ENCODE measurements at places on chromosomes 11 and 22.

- DNase-seq: peak; percentile 52
Measured at GRCh38 chr11:6505577-6506240, 8.6 kb downstream of the DNHD1 start.

DNA sequence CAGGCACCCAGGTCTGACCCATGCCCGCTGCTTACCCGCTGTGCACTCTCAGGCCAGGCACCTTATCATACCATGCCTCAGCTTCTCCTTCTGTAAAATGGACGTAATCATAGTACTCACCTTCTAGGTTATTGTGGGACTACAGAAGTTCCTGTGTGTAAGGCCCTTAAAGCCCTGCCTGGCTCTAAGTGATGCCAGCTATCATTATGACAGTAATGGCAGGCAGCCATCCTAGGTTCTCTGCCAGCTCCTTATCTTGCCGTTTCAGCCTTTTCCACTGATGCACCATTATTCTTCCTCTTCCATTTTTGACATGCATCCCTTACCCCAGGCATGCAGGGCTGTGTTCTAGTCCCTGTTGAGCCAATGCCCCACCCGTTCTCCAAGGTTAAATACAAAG lies 57.9 kb downstream of the DBX1 start:
- DNase-seq: no peak

DNA sequence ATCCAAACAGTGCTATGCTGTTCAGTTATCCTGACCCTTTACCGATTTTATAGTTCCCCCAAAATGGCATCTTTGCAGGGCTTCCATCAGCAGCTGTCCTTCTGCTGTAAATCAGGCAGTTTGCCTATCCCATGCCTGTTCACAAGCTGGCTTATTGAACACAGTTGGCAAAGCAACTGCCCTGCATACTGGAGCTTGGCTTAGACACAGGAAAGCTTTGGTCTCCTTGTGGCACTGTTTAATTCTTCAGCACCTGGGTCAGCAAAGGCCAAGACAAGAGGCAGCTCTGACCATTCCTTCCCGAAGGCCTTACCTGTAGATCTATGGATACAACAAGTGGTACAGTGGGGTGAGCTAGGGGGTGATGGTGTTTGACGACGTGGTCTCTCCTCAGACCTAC lies 32.2 kb downstream of the TSPAN18 start:
- no peak for DNase-seq

DNA sequence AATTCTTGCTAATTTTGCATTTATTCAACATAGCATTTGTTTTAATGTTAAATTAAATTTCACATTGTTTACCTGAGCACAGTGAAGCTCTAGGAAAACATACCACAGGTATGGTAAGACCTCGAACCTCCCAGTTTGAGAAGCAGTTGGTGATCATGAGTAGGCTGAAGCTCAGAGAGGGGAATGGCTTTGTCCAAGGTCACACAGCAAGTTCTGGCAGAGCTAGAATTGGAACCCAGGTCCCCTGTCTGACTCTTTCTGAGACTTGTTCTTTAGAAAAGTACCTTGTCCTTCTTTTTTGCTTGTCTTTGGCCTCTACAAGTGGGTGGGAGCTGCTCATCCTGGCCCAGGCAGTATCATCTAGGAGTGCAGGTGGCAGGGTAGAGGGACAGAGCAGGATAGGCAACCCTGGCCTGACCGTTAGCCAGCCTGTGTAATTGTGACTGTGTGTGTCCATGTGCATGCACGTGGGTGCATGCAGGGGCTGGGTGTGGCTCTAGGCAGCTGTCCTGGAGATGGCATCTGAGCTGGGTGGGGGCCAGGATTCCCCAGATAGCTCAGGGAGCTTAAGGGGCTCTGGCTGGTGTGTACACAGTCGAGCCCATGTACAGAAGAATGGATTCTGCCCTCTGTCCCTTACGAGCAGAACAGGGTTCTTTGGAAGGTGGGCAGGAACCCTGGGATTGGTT lies 21.6 kb downstream of the PHLDB1 start:
- DNase-seq: no peak

GRCh38 chr11:122002047-122002446 lies 114.0 kb downstream of the BLID start:
- no peak for DNase-seq

DNA sequence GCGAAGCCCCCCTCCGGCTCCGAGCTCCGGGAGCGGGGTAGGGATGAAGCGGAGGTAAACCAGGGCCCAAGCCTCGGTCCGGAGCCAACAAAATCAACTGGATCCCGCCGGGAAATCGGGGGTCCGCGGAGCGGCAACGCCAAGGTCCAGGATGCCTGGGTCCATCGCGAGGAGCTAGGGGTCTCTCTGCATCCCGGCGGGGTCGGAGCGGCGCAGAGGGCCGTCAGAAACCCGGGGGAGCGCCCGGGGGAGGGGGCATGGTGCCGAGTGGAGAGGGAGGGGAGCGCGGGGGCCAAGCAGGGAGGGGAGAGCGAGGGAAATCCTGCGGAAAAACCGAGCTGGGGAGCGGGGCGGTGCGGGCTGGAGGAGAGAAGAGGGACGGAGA lies 51.8 kb downstream of the SLC22A12 start:
- DNase-seq: no peak

GRCh38 chr11:1039481-1040427 lies 3.2 kb upstream of the MUC6 start:
- DNase-seq: no peak

- no peak for DNase-seq
Measured at GRCh38 chr11:11978792-11979487, 29.5 kb downstream of the DKK3 start.

DNA sequence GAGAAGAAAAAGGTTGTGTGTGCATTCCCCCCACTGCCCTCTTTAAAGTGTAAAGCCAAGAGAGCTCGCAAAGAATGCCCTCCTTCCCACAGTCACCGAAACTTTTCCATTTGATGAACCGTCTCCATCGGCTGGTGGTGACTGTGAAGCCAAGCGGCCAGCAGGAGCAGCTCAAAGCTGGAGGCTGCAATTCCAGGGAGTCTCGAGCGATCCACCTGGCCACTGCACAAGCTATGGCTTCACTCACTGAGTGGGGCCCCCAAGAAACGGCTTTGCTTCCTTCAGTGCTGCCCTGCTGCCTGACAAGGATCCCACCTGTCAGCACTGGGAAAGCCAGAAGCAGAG lies 117.7 kb downstream of the ABTB2 start:
- no peak for DNase-seq

DNA sequence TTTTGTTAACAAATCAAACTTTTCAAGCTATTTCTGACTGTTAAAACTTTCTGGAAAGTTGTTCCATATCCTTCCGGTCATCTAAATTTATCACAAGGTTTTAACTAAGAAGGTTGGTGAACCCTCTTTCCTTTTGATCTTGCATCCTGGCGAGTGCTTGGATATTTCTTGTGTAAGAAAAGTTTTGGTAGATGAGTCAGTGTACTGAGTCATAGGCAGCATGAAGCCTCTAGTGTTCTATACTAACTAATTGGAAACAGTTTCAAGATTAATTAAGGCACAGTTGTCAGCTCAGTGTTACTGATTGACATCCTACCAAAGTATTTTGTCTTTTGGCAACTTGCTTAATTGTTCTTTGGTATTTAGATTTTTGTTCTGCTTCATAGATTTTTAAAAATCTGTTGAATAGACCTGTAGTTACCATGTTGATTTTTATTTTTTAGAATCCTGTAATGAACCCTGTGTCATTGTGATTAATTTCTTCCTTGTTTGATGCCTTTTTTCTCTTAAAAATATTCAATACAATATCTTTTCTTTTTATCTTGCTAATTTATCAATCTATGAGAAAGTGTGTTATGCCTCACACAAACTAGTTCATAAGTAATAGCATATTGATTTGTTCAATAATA lies 38.0 kb downstream of the METTL15 start:
- no peak for DNase-seq

DNA sequence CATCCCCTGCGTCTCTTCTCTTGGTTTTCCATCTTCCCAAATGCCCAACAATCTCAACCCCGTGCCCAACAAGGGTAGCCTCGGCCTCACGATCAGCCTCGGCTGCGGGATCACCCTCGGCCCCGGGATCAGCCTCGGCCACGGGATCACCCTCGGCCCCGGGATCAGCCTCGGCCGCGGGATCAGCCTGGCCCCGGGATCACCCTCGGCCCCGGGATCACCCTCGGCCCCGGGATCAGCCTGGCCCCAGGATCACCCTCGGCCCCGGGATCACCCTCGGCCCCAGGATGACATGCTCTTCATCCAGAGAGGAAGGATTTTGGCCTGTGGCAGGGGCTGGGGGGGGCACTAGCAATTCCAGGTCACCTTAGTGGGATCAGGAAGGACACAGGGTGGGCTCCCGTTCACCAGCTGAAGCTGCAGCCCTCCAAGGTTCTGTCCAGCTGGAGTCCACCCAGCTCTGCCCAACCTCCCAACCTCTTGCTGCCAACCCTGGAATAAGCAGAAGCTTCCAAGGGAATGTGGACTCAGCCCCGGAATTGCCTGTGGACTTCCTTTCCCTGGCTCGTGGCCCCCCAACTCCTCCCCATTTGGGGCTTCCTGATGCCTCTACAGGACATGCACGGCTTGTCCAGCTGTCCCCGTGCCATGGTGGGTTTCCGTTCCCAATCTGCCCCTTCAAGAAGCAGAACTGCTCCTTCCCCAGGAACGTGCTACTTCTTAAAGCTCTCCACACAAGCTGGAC lies 6.2 kb downstream of the ALG12 start:
- no peak for DNase-seq

GRCh38 chr11:86374586-86374985 lies at the start of gene CCDC81:
Gene CCDC81 (plus strand): TSS chr11:86374887. CDS start chr11:86375164, 277 bp downstream.
- no peak for DNase-seq

GRCh38 chr11:106398502-106399075 lies 321.1 kb downstream of the AASDHPPT start:
- no peak for DNase-seq

- DNase-seq: peak; percentile 51
Measured at GRCh38 chr11:123454060-123454651, 24.1 kb downstream of the GRAMD1B start.

DNA sequence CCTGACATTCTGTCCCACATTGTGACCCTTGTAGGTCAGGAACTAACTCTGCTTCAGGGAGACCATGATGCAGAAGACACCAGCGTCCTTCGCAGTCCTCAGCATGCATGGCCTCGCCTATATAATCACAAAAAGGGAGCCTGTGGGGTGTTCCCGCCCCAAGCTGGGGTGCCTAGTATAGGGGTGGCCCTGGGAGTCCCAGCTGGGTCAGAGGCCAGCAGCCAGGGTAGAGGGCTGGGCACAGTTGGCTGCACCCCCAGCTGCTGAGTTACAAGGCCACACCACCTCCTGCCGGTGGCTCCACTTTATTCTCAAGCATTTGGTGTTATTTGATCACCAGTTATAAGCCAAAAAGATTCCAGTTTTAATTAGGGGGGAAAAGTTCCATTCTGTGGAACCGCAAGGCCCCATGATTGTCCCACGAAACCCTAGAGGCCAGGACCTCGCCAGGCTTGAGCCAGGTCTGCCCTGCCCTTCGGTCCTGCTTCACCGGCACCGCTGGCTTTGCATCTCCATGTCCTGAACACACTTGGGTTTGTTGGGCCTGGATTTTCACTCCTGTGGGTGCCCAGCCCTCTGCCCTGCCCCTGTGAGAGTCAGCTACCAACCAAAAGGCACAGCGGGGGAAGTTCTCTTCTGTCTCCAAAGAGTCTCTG lies 15.0 kb upstream of the GNB1L start:
- no peak for DNase-seq

GRCh38 chr22:38824585-38824984 lies 19.2 kb downstream of the NPTXR start:
- DNase-seq: peak; percentile 11

- no peak for DNase-seq
Measured at GRCh38 chr11:19729141-19729540, 16.5 kb downstream of the NAV2 start.

DNA sequence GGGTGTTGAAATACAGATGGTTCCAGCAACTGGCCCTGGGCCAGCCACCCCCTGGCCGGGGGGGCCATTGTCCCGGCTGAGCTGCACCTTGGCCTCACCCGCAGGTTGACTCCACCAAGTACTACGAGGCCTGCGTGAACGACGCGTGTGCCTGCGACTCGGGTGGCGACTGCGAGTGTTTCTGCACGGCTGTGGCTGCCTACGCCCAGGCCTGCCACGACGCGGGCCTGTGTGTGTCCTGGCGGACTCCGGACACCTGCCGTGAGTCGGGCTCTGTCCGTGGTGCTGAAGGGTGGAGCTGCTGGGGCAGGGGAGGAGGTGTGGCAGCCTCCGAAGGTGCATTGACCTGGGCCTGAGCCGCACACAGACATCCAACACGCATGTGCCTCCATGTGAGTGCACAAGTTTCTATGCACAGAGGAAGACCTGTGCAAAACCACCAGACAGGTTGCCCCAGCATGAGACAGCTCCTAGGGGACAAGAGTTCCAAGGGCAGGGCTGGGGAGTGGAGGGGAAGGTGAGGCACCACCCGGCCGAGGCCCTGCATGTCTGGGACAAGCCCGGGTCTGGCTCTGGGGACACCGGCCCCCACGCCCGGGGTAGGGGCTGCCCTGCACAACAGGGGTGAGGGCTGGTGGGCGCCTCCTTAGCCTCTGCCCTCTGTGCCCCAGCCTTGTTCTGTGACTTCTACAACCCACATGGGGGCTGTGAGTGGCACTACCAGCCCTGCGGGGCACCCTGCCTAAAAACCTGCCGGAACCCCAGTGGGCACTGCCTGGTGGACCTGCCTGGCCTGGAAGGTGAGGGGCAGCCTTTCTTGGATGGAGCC lies 16.1 kb downstream of the MUC5B start:
- DNase-seq: no peak

GRCh38 chr11:111960916-111961315 lies 23.8 kb downstream of the DIXDC1 start:
- DNase-seq: no peak

DNA sequence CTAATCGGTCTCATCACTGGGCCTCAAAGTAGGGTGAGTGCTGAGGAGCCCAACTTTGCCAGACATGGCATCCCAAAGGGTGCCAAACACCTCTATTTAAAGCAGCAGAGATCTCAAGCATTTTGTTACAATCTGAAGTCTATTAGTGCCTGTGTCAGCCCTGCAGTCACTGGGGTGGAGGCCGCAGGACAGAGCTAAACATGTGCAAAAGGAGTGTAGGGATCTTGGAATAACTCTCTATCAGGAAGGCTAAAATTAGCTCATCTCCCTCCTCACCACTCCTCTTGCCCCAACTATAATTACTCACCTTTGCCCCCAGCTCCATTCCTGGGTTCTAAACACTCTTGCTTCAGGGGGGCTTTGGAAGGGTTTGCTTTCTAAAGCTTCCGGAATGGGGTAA lies 87.5 kb downstream of the TIMP3 start:
- no peak for DNase-seq

DNA sequence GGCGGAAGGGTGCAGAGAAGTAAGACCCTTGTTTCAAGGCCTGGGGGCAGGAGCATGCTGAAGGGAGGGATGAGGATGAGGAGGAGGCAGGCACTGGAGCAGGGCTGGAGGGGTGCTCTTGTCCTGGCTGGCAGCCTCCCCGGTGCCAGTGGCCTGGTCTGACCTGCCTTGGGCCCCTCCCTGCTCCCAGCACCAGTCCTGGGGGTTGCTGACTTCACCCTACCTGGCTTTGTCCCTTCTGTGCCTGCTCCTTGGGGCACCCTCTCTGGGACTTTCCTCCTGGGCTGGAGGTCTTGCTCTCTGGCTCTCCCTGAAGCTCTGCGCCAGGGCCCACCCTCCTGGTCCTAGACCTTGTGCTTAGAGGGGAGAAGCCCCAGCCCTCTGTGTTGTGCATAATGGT lies 4.7 kb upstream of the FLRT1 start:
- no peak for DNase-seq

- DNase-seq: no peak
Measured at GRCh38 chr11:12962306-12962705, 46.8 kb upstream of the RASSF10 start.

GRCh38 chr11:134047586-134047999 lies 21.3 kb upstream of the JAM3 start:
- no peak for DNase-seq
